ENCODE measurements at places on chromosomes 16 and 17.

DNA sequence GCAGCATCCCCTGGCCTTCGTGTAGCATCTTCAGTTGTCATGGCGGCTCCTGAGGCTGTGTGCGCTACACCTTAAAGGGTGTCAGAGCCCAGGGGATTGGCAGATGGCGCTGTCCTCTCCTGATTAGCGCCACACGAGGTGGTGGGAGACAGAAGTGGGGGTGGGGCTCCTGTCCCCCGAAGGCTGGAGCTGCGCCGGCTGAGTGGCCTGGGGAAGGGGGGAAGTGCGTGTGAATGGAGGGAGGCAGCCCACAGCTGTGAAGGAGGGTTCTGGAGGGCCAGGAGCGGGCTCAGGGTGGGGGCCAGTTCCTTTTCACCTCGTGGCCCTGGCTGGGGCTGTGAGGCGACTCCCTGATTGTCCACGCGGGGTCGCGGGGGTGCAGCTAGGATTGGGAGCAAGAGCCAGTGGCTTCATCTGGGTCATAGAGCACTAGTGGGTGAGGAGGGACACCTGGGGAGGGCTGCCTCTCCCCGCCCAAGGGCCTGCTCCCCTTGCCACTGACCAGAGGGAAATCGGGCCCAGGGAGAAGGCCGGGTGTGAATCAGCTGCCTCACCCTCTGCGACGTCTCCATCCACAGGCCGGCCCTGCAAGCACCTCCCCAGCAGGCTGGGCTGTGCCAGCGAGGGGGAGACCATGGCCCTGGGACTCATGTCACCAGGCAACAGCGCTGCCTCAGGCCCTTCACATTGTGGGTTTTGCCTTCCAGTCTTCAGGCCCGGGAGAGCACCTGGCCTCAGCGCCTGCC is 14.1 kb downstream of the BAHCC1 start:
- no peak for DNase-seq

DNA sequence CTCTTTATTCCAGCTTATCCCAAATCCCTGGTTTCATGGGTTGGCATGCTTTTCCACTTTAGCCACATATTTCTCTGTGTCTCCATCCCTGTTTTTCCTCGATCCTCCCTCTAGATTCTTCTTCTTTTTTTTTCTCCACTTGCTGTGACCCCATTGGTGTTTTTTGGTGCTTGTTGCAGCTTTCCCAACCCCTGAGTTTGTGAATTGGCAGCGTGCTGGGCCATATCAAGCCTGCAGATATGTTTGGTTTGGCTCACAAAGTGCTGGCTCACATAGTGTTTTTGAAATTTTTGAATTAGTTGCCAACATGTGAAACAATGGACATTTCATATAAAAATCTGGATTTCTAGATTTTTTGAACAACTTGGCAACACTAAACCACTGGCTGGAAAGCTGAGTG is 8.8 kb downstream of the GPR139 start:
- DNase-seq: no peak

GRCh38 chr17:9032151-9032550 is 10.8 kb downstream of the NTN1 start:
- no peak for DNase-seq

- no peak for DNase-seq
These were observed 60.3 kb upstream of the CORO6 start for GRCh38 chr17:29682987-29683386.

DNA sequence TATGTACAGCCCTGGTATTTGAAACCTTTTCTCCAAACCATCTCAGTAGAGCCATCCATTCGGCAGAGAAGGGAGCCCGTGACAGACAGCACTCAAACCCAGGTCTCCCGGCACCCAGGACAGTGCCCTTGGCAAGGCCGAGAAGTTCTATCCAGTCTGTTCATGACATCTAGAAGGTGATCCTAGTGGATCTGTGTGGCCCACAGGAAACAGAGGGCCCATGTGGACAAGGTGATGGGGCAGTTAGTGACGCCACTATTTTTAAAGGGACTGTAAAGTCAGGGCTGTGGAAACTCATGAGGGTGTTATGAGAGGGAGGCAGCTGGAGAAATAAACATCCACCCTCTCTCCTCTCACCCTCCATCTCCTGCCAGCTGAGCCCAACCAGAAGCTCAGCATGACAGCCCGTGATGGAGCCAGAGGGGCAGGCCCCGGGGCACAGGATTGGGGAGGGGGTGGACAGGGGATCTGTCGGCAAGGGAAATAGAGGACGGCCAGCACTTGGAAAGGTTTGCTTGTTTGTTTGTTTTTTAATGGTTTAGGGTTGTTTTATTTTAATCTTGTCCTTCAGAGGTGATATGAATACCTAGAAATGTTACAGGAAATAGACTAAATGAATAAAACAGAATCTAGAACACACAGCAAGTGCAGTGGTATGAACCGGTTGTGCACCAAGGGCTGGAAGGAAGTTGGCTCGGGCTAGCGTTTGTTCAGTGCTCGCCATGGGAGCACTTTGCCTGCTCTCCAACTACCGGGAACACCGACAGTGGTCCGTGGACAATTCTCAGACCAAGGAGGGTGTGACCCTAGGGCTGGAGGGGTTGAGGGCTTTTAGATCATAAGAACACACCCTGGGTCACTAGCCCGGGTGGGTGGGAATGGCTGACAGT is 17.1 kb downstream of the MYLK3 start:
- DNase-seq: no peak

DNA sequence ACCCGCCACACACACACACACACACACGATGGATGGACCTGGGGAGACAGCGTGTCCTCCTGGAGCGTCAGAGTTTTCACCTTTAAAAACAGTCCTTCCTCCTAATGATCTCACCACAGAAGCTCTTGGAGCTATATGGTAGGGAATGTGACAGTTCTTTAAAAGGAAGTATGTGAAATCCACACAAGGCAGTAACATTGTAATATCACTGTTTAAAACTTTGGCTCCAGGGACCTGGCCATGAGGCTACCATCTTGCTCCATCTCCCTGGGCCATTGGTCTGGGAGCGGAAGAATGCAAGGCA is 302.4 kb downstream of the SOX9 start:
- DNase-seq: no peak

- DNase-seq: no peak
These were observed 2335.5 kb downstream of the TP53TG3F start for GRCh38 chr16:35794896-35795295.

- DNase-seq: peak; percentile 90
These were observed 1.7 kb downstream of the RPRML start for GRCh38 chr17:46977348-46977747.

DNA sequence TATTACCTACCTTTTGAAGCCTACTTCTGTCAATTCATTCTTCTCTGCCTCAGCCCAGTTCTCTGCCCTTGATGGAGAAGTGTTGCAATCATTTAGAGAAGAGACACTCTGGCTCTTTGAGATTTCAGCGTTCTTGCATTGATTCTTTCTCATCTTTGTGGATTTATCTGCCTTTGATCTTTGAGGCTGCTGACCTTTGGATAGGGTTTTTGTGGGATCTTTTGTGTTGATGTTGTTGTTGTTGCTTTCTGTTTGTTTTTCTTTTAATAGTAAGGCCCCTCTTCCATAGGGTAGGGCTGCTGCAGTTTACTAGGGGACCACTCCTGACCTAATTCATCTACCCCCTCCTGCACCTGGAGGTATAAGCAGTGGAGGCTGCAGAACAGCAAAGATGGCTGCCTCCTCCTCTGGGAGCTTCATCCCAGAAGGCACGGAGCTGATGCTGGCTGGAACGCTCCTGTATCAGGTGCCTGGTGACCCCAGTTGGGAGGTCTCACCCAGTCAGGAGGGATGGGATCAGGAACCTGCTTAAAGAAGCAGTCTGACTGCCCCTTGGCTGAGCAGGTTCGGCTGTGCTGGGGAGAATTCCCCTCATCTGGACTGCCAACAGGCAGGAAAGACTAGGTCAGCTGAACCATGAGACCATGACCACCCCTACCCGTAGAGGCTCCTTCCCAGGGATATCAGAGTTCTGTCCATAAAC is 28.0 kb downstream of the NFATC3 start:
- no peak for DNase-seq

DNA sequence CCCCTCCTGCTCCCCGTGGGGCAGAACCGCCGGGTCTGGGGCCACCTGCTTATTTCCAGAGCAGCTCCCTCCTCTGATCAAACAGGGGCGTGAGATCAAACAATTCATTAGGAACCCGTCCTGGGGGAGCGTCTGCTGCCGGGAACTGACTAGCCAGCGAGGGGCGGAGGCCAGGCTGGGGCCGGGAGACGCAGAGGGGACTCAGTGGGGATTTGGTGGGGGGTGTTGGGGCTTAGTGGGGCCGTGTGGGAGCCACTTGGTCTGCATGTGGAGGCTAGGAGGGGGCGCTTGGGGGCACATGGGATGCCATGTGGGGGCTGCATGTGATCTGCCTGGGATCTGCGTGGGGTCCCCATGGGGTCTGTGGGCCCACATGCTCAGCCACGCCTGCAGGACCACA is 20.5 kb upstream of the CACNA1H start:
- no peak for DNase-seq

DNA sequence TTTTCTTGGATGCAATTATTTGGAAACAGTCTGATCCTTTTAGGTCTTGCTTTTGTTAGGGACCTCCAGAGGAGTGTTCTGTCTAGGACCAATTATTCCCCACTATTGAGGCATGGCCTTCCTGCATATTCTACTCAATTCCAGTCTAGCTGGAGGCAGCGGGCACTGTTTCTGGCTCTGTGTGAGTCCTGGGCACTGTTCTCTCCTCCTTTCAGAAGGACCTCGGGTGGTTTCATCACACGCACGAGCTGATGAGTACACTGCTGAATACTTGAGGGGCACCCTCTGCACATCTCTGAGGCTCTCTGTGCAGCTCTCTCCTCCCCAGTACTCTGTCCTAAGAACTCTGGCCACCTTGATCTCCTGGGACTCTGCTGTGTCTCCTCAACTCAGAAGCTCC is 30.7 kb downstream of the DYNLL2 start:
- DNase-seq: no peak

- peak; percentile 76 for DNase-seq
These were observed 25.3 kb downstream of the G6PC3 start for GRCh38 chr17:44095647-44096496.

- no peak for DNase-seq
These were observed 95.9 kb downstream of the ABCC1 start for GRCh38 chr16:16045296-16045695.

DNA sequence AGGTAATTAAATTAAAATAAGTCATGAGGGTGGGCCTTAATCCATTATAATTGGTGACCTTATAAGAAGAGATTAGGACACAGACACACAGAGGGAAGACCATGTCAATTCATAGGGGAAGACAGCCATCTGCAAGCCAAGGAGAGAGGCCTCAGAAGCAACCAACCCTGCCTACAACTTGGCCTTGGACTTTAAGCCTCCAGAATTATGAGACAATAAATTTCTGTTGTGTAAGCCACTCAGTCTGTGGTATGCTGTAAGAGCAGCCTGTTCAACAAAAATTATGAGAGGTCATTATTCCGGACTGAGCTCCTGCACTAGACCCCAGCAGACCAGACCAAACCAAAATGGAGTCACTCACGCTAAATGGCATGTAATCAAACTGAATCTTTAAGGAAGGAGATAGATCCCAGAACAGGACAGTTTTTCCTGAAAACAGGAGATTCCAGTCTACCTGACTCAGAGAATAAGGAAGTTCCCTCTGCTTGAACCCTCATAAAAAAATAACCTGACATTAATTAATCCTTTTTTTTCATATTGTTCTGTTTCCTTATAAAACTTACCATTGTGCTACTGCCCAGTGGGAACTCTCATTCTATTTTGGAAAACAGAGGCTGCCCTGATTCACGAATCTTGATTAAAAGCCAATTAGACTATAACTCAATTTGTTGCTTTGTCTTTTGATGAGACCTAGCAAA is 74.3 kb downstream of the DNAH3 start:
- DNase-seq: no peak

DNA sequence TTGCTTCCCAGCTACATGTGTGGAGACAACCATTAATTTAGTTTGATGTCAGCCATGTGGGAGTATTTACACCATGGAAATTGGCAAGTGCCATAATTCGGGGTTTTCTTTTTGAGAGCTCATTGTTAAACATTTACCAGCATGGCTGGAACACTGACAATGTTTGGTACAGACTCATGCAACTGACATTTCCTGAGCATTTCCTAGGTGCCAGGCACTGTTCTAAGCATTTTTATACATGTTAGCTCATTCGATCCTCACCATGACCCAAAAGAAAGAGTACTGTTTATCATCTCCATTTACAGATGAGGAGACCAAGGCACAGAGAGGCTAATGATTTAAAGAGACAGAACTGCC is 86.9 kb downstream of the FOXL1 start:
- DNase-seq: no peak

DNA sequence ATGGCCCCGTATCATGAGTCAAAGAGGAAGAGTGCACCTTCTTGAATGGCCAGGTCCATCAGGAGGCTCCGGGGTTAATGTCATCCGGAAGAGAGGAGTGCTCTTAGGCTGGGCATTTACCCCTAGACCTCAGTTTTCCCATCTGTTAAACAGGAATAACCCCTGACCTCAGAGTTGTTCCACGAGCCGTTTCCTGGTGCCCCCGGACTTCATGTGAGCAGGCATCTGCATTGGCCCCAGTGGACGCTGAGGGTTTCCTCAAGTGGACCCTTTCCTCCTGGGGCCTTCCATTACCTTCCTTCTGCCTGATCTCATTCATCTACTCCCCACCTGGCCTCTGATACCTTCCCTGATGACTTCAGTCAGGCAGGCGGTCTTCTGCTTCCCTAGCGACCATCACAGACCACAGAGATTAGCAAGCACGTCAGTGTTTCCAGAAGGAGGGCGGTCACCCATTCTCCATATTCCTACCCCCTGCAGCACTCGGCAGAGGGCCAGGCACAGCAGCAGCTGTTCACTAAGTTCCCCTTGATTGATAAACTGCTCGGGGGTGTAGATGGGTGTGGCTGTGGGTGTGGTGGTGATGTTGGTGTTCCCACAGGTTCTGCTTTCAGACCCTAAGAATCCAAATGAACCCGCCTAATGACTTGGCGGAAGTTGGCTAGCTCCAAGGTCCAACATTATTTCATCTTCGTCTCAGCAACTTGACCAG is 346.6 kb upstream of the TNRC6C start:
- no peak for DNase-seq

DNA sequence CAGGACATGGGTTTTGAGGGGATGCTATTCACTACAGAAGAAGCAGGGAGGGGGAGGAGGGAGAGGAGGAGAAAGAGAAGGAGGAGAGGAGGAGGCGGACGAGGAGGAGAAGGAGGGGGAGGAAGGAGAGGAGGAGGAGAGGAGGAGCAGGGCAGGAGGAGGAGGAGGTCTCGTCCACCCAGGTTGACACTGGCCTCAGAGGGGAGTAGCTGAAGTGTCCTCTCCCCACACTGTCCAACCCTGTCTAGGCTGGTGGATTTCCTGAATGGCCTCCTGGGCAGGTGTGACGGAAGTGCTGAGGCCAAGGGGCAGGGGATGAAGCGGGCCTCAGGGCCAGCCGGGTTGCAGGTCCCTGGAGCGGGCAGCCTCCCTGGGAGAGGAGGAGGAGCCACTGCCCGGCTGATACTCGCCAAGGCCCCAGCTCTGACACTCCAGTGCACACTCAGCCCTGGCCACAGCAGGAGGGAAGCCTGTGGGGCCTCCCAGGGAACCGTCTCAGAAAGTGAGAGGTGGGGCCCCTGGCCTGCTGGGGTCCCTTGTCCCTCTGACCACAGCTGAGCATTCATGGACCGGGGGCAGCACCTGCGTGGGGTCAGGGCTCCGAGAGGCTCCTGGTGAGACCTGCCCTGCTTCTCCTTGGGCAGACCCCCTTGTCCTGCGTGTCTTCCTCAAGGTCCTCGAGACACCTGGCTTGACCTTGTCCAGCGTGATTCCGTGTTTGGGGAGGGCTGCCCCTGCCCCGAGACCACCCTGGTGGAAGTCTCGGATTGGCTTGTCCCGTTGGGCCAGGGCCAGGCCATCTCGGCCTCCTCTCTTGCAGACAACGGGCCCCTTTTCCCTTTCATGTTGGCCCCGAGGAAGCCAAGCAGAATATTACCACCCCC is 200.6 kb upstream of the CIBAR2 start:
- no peak for DNase-seq

Data from SK-N-DZ (cell line).